ENCODE measurements at places on chromosomes 12 and 14.

DNA sequence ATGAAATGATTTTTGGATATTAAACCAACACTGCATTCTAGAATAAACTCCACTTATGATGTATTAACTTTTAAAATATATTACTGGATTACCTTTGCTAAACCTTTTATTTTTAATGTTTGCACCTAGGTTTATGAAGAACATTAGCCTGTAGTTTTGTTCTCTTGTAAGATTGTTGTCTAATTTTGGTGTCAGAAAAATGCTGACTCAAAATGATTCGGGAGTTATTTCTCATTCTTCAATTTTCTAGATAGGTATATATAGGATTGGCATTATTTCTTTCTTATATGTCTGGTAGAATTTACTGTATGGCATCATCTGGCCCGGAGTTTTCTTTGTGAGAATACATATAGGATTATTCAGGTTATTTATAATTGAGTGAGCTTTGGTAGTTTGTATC, 54.6 kb downstream of the MAP4K5 start:
- DNase-seq = no peak

- no peak for DNase-seq
Measured at GRCh38 chr14:82872494-82872893, 1338.8 kb upstream of the SEL1L start.

GRCh38 chr12:81207664-81208063, 129.8 kb downstream of the ACSS3 start:
- DNase-seq = no peak

GRCh38 chr14:22263961-22264360, 325.1 kb downstream of the DAD1 start:
- no peak for DNase-seq

GRCh38 chr12:88458327-88458726, 121.9 kb downstream of the KITLG start:
- DNase-seq = no peak

DNA sequence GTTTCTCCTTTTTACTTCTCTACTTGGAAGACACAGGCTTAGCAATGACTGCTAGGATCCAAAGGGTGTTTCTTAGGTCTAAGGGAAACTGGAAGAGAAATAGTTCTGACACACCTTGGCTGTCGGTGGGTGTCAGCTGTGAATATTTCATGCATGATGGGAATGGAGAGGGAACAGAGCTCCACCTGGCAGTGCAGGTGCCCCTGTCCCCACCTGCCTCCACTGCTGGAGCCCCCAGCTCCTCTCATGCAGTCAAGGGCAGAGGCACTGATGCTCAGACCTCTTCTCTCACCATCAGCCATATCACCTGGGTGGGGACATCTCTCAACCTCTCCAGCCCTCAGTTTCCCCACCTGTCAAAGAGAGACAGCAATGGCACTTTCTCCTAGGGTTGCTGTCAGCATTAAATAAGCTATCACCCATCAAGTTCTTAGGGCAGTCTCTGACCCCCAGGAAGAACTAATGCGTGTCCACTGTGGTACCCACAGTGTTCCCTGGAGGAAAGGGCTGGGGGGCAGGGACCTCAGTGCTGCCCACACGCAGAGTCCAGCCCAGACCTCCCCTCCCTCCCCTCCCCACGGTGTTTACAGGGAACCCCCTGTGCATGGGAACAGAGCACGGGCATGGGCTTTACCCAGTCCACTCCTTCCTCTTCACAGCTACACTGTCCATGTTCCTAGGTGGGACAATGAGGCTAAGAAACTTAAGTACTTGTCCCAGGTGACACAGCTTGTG, 69.1 kb downstream of the C14orf132 start:
- DNase-seq = no peak

- DNase-seq = peak; percentile 10
Measured at GRCh38 chr12:113862590-113863454, 103.3 kb downstream of the RBM19 start.

DNA sequence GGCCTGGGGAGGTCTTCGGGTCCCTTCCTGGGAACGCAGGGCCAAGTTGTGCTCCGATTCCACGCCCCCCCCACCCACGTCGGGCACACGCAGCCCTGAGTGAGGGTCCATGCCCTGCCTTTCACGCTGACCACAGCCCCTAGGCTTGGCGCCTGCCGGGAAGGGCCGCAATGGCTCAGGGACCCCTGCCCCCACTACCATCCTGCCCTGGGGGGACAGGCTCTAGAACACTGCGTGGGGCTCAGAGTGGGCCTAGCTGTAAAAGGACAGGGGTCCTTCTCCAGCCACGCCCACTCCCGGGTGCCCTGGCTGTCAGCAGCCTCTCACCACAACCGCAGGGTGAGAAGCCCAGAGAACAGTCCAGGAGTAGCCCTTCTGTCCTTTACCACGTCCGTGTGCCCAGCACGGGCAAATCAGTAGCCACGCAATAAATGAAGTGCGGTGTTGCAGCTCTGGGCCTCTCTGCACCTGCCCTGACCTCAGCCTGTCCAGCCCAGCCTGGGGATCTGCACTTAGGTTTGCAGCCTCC, 9.4 kb upstream of the GPR68 start:
- DNase-seq = no peak

- DNase-seq = no peak
Measured at GRCh38 chr12:40953076-40953475, 235.0 kb upstream of the PDZRN4 start.

- DNase-seq = peak; percentile 30
Measured at GRCh38 chr14:101705733-101706508, 55.6 kb upstream of the PPP2R5C start.

DNA sequence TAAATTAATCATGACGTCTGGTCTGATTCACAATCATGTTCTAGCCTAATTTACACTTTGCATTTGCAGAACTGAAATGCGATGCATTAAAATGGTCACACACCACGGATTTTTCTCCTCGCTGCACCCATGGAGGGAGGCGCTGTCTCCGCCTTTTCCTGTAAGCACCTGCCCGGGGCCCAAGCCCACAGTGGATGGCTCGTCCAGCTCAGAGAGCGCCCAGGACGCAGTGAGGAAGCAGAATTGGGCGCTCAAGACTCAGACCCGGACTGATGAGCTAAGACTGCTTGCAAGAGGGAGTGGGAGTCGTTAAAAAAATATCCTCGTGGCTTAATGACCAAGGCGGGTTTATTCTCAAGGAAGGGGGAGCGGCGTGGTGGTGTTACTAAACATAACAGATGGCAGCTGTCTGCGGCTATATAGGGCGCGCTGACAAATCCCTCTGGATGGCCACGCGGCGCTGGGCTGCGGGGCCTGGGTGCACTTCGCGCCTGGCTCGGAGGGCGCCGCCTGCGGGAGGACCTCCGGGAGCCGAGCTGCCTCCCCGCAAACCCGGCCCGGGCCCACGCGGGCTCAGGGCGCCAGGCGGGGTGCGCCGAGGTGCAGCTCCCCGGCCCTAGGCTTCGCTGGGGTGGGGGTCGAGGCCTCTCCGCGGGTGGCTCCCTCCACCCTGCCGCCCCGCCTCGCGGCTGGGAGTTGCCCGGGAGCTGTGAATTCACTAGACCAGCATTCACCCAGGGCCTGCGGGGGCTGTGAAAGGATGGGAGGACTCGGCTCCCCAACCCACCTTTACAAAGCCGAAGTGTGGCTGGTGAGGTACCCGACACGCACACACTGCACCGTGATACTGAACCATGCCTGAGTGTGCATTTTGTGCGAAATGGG, 78.7 kb downstream of the PPM1A start:
- no peak for DNase-seq

DNA sequence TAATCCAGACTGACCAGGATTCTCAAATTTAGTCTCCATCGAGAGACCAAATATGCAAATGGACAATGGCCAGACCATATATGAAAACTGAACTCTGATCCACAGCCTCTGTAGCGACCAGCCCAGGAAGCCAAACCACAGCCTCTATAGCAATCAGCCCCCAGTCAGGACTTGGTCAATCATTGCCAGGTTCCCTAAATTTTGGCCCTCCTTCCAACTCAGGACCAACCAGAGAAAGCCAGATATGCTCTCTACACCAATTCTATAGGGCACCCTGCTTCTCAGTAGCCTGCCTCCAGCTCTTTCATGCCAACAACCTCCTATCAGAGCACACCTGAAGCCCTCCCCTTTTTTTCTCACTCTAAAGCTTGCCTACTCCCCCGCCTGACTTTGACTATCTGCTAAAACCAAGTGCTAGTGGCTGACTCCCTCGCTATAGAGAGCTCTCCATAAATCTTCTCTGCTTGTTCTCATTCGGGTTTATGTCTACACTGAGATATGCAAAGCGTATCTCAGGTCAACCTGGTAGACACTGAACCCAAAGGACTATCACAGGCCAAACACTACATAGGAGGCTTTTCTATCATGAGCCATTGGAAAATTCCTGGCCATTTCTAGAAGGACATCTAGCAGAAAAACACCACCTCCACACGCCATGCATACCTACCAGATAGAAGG, 110.5 kb upstream of the FUT8 start:
- DNase-seq = no peak

DNA sequence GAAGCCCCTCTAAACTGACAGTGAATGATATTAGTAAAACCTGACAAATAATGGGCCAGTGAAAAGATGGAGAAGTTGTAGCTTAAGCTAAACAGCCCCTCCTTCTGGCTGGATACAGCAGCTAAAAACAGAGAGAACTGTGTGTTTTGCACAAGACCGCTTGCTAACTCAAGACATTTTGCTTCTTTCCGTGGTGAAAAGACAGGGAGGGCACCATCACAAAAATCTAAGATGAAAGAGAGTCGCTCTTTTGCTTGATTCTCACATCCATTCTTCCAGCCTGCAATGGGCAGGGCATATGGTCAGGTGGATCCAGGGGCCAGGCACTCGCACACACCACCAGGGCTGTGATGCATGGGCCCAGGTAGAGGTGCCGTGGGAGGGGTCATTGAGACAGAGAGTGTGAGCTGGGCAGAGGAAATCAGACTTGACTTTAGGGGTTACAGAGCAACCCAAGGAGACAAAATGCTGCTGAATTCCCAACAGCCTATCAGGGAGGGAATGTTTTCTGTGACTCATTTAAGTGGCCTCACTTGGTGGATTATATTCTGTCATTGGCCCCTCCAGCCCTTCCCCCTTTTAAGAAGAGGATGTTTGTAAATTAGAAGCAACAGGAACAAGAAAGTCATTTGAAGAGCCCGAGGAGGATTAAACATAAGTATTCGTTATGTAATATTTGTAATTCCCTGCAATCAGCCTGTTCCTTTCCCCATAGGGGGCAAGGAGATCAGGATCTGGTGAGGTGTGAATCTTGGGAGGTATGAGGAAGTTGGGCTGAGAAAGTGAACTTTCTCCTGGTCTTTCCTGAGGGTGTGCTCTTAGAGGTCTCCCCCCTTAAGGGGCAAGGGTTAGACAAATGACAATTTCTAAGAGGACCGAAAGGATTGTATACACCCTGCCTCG, 12.3 kb downstream of the EMP1 start:
- no peak for DNase-seq

DNA sequence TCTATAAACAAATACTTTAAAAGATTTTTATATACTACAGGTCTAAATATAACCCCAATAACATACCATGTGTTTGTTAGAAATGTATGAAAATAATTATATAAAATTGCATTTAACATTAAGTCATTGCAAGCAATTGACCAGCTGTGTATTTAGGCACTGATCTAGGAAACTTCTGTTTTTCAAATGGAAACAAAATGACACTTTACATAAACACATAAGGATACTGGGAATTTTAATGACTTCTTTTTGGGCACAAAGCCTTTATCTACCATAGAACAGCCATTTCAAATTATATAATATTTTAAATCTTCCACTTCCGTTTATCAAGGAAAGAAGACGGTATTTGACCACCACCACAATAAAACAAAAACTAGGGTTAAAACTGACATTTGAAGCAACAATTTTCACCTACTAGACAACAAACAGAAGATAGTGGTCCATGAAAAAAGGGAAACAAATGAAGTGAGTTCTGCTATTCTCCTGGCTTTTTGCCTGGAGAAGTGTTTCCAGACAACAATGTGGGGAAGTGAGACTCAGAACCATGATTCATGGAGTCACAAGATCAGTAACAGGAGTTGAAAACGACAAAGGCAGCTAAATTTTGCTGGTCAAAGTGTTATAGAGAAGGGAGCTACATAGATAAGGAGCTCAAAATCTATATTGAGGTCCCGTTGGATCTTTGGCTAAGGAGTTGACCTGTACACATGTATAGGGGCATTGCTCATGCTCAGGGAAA, 475.1 kb downstream of the TRHDE start:
- no peak for DNase-seq

GRCh38 chr12:26122681-26123481, 2.0 kb downstream of the BHLHE41 start:
- peak; percentile 34 for DNase-seq

DNA sequence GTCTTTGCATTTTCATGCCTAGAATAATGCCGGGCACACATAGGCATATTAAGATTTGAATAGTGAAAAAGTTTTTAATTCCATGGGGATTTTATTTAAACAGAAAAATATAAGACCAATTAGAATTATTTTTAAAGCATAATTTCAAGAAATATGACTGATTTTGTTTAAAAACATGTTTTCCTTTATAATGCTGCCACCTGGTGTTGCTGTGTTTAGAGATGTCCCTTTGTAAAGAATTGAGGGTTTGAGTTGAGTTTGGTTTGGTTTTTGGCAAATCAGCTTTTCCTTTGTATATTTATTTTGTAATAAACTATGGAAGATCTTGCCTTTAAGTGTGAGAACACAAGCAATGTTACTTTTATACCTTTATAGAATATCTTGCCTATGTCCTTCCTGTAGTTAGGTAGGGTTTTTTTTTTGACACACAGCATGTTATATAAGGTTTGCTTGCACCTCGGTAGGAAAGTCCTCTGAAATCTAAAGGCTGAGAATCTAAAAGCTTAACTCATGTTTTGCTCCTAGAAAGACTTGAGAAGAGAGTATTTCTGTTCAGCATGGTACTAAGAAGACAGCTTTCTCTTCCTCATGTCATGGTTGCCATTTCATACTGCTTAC, 31.4 kb upstream of the SNAPC1 start:
- DNase-seq = peak; percentile 33

DNA sequence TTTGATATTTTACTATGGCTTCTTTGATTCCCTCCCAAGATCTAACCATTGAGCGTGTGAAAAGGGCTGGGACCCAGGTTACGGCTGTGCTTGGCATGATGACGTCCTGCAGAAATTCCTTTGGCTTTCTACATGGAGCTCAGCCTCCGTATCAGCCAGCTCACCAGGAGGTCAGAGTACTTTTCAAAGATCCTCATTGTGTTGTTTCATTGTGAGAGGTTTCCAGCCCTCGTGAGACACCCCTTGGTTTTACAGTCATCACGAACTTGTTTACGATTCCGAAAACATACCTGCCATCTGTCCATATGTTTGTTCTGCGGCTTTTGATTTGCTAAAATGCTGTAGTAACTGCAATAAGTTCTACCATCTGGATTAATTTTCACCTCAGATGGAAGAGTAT, 453.1 kb downstream of the TMEM121 start:
- no peak for DNase-seq

DNA sequence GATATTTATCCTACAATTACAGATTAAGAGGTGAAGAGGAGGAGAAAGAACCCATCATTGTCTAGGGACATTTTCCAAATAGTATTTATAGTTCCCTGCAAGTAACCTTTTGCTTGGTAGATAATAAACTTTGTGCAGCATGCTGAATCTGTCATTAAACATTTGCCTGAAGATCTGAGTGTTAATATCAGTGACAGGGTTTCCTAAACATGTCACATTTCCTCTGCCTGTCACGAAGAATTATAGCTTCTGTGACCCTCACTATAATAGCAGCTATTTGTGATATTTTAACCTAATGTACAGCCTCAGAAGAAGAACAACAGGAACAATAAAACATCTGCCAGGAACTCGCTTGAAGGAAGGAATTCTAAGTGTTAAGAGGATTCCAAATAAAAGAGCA, 350.3 kb downstream of the GXYLT1 start:
- no peak for DNase-seq

Measured in thymus (tissue), 14 donors.